ENCODE measurements at places on chromosomes 7 and 10.

DNA sequence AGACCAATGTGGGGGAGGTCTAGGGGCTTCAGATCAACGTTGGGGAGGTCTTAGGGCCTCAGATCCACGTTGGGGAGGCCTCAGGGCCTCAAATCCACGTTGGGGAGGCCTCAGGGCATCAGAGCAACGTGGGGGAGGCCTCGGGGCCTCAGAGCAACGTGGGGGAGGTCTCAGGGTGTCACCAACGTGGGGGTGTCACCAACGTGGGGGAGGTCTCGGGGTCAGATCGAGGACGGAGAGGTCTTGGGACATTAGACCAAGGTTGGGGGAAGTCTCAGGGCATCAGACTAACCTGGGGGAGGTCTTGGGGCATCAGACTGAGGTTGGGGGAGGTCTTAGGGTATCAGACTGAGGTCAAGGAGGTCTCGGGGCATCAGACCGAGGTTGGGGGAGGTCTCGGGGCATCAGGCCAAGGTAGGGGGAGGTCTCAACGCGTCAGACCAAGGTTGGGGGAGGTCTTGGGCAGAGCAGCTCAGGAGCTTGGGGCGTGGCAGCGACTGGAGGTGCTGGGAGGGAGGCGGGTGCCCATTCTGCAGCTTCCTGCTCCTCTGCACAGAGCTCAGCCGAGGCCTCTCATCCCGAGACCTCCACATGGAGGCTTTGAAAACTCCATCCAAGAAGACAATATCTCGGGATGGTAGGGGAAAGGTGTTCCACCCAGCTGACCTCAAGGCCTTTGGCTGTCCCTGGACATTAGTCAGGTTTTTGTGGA lies 159.8 kb downstream of the WDR37 start:
- DNase-seq: no peak

DNA sequence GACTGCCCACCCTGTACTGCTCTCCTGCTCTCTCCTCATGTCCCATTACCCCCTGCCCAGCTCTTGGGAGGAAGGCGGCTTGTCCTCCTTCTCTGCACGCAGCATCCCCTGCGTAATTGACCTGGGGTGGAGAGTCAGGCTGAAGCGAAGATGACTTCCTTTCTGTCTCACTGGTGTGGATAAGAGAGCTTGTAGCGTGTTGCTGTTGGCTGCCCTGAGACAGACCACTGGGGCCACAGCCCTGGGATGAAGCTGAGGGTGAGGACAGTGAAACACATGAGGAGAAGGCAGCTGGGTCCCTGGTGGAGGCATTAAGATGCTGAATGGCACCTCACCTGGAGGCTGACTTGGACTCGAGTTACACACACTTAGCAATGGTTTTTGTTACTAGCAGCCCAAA lies 310.3 kb upstream of the ZNF32 start:
- no peak for DNase-seq

GRCh38 chr10:5888843-5889623 lies 660 bp downstream of the ANKRD16 start:
- no peak for DNase-seq

DNA sequence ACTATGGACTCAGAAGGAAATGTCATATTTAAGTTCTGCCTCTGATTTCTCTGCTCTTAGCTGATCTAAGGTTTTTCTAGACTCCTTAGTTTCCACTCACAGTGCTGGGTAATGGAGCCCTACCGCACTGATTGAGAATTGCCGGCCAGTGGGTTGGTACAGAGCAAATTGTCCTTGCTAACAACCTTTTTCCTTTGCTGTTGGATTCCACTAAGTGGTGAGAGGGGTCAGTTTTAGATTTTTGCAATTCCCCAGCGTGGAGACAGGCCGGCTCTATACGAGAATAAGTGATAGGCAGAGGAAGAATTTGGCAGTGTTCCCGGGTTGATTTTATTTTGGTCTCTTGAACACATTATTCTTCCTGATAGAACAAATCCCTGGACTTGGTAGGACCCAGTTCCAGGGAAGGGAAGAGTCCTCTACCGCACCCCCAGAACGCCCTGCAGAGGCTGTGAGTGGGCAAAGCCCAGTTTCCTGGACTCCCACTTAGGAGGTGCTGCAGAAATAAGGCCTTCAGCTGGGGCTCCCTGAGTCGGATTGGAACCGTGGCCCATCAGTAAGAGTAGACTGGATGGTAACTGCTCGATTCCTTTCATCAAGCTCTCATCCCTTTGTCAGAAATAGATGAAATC lies 3.0 kb upstream of the NRP1 start:
- DNase-seq: no peak

GRCh38 chr10:4838743-4839142 lies 12.7 kb downstream of the AKR1E2 start:
- DNase-seq: no peak

- DNase-seq: no peak
These were observed 2.0 kb downstream of the SEMA3D start for GRCh38 chr7:85184599-85185423.

DNA sequence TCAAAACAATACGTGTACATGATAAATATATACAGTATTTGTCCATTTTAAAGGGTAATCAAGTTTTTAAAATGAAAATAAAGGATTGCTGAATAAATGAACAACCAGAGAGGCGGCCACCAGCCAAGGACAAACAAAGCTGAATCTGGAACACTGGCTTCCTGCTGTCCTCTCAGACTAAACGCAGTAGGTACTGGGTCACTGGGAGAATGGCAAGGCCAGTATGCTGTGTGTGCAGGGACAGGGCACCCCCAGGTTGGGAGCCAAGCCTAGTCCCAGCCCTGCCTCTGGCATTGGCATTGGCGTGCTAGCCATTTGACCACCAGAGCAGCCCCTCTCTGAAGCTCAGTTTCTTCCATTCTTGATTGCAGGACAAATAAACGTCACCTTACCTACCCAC lies 33.8 kb downstream of the DLG5 start:
- no peak for DNase-seq

- no peak for DNase-seq
These were observed 163.8 kb downstream of the PLXNA4 start for GRCh38 chr7:132412435-132412834.

- DNase-seq: no peak
These were observed 70.9 kb upstream of the MGMT start for GRCh38 chr10:129396021-129396722.

DNA sequence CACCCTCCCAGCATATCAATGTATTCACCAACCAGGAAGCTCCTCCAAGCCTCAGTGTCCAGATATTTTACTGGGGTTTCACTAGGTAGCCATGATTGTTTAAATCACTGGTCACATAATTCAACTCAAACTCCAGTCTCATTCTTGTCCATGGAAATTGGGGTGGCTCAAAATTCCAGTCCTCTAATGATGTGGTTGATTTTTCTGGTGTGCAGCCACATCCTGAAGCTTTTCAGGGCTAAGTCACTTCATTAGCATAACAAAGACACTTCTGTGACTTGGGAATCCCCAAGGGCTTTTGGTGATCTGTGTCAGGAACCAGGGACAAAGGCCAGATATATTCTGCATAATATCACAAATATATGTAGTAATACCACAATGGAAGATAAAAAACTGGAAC lies 786.9 kb upstream of the IGFBP3 start:
- DNase-seq: no peak

- no peak for DNase-seq
These were observed 9.4 kb upstream of the TAS2R16 start for GRCh38 chr7:123004931-123005330.

DNA sequence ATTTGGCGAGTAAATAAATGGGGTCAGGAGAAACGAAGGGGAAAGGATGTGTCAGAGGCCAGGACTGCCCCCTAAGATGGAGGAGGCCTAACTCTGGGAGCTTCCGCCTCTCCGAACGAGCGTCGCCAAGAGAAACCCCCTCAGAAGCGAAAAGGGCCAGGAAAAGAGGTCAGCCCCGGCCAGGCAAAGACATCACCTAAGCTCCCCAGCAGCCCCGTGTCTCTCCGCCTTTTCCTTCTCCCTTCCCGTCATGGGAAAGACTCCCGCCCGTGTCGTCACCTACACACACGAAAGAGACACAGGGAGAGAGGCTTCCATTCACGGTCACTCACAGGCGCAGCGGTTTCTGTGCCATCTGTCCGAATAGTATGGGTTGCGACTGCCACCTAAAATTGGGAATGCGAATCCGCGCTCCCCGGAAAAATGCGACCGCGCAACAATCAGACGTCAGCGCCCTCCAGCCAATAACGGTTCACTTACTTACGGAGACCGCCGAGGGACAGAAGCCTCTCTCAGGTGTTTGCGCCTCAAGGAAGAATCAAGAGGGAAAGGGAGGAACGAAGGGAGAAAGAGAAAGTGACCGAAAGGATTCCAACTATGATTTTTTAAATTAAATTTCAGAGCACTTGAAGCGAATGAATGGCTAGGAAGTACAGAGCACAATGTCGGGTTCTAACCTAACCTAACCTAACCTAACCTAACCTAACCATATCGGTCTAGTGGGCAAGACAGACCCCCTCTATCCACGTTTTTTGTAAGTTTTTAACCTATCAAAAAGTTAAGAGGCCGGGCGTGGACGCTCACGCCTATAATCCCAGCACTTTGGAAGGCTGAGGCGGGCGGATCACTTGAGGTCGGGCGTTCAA lies at the start of gene CWF19L1:
CWF19L1 (minus strand) TSS at position 400 of the 866 bp plus-strand sequence; CDS start at position 355, 45 bp downstream.
- peak; percentile 12 for DNase-seq

- DNase-seq: no peak
These were observed 643.1 kb downstream of the PARD3 start for GRCh38 chr10:34171957-34172527.

- no peak for DNase-seq
These were observed 39.6 kb downstream of the GPRIN2 start for GRCh38 chr10:46516660-46517416.

GRCh38 chr10:87657371-87657770 lies 2.3 kb upstream of the PAPSS2 start:
- no peak for DNase-seq

DNA sequence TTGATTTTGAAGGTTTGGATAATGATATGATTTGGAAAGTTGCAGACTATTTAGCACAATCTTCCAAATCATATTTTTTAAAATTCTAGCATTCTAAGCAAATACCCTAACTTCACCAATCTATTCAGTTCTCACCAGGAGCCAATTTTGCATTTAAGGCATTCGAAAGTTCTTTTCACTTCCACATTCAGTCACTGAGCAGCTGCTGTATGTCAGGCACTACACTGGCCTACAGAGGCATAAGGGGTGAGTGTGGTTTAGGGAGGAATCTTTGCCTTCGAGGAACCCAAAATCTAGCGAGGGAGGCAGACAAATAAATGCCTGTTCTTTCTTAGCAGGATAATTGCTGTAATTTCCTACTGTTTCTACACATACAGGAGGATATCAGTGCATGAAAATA lies 10.7 kb upstream of the UCN3 start:
- DNase-seq: no peak

DNA sequence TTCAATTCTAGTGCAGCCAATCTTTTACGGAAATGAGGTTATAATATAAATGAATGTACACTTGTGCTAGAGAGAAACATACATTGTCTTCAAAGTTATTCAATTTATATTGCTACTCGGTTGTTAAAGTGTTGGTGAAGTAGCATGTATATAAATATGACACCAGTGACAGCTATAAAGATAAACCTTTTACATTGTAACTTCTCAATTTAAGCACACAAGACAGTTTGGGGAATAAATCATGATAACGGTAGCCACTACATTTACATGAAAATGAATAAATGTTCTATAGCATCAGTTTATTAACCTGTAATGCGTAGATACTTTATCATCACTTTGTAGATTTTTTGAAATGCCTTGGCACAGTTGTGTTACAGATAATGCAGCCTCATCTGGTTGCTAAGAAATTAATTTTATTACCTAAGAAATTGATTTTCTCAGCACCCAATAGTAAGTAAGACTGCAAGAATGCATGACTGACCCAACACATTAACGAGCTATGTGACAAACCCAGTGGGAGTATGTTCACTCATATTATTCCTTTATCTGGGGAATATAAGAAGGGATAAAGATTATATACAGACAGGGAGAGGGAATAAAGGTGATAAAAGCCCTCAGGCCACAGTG lies 283.9 kb upstream of the NPVF start:
- no peak for DNase-seq

DNA sequence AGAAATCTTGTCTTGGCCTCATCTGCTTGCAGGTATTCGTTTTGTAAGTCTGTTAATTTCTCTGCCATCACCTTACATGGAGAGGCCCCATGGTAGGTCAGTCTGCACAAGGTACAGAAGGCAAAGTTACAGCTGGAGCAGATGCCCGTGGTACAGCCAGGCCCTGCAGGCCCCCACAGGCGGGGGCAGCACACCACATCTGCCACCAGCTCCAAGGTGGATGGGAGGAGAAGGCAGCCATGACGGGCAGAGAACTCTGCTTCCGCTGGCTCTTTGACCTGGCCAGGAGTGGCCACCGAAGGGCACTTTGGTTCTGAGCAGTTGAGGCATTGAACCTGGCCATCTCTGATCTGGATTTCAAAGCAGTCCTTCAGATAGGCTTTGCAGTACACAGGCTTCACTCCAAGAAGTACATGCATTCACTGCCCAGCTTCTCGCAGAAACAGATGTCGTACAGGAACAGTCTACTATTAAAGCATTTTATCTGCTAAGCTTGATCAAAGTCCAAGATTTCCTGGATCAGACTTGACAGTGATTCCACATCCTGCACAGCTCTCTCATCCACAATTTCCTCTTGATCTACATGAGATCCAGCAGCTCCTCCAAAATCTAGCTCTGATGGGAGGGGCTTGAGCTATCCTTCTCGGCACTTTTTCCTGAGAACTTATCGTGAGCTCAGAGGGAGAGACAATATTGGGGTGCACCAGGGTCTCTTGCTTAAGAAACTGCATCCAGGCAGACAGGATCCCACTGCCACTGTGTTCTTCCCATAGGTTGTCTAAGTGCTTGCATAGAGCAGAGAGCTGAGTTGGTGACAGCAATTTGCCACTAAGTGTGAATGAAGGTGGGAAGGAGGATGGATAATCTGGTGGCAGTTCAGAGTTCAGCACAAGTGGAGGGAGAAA lies 120.7 kb downstream of the TRRAP start:
- DNase-seq: no peak

DNA sequence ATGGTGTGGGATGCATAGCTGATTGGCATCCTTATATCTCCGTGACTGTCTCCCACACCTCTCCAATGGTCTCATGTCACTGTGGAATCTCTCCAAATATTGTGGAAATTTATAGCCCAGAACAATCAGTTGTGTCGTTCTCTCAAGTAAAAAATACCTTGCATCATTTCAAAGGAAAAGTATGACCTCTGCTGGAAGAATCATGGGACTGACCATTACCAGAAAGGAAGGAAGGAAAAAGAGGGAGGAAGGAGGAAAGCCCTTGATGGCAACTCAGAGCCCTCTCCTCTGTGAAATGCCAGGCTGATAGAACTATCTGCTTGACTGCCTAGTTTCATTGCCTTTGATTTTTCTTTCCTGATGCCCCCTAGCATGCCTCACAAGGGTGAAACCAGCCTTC lies 76.3 kb downstream of the FOXI2 start:
- no peak for DNase-seq

DNA sequence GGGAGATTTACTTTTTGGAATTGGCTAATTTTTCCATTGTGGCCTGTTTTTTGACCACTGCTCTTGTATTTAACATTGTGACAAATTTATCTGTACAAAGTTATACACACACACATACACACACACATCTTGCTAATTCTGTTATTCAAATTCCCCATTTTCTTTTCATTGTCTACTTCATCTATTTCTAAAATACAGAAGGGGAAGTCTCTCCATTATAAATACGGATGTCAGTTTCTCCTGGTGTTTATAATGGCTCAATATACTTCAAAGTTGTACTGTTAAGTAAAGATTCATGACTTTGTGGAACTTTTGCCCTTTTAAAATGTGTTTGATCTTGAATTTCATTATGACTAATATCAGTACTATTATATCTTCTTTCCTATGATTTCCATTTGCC lies 81.0 kb downstream of the CNOT4 start:
- no peak for DNase-seq

- DNase-seq: no peak
These were observed 10.1 kb upstream of the JAKMIP3 start for GRCh38 chr10:132055616-132056015.
